ENCODE measurements at places on chromosomes 4 and X.

- DNase-seq: no peak
These were observed 88.4 kb upstream of the STIM2 start for GRCh38 chr4:26772096-26772873.

- DNase-seq: peak; percentile 66
These were observed 2.9 kb downstream of the PF4 start for GRCh38 chr4:73978886-73979285.

DNA sequence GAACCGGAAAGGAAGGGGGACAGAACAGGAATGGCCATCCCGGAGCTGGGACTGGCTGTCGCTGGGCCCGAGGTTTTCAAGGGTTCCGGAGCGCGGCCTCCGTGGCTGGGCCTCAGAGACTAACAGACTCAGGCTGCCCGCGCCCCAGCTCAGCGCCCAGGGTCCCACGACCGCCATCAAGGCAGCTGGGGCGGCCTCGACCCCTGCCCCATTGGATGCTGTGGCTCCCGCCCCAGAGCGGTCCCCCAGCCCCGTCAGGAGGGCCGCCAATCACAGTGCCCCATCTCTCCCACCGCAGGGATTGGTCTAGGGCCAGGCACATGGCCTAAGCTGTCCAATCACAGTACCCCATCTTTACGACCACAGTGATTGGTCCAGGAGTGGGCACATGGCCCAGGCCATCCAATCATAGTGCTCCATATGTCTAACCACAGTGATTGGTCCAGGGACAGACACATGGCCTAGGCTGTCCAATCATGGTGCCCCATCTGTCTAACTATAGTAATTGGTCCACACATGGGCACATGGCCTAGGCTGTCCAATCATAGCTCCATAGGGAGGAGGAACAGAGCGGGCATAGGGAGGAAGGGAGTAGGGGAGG is 105.3 kb upstream of the NKX1-1 start:
- DNase-seq: peak; percentile 84

DNA sequence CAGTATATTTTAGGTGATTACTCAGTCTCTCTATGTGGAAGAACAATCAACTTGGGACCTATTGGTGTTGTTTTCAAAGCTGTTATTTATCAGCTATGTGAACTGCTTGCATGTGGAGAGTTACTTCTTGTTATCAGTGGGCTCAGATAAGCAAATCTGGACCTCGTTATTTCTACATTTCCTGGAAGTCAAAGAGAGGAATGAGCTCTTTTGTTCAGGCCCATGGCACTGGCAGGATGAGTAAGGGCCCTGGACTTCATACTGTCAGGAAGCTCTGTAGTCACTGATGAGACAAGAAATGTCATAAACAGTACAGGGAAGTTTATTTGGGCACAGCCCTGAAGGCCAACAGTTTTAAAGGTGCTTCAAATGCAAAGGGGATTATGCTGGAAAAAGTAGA is 760.6 kb upstream of the EPHA5 start:
- DNase-seq: peak; percentile 32

GRCh38 chrX:120781403-120781802 is 94.3 kb downstream of the CT47B1 start:
- DNase-seq: peak; percentile 62

GRCh38 chr4:5781691-5782090 is 70.7 kb downstream of the EVC start:
- DNase-seq: no peak

GRCh38 chrX:137166591-137166990 is 132.8 kb upstream of the GPR101 start:
- DNase-seq: no peak

Measured in HT1080 (cell line).